Iris pigment epithelial cell (primary cell): ENCODE measurements at places on chromosomes 13 and 19.
A peak's percentile ranks its signal among the peaks of the same experiment; 100 is the strongest.

DNA sequence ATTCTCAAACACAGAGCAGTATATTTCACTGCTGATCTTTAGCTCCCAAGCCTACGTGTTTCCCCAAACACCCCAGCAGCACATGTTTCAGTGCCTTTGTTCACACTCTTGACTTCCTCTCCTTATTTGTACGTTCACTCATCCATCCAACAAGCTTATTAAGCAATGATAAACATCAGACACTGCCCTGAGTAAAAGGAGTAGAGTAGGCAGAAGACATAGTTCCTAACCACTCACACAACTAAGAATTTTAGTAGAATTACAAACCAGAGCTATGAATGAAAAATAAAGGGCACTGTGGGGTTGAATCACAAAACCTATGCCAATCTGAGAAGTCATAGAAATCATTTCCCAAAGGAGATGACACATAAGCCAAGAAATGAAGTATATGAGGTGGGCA lies 213.5 kb downstream of the DIAPH3 start:
- DNase-seq: peak; percentile 75

DNA sequence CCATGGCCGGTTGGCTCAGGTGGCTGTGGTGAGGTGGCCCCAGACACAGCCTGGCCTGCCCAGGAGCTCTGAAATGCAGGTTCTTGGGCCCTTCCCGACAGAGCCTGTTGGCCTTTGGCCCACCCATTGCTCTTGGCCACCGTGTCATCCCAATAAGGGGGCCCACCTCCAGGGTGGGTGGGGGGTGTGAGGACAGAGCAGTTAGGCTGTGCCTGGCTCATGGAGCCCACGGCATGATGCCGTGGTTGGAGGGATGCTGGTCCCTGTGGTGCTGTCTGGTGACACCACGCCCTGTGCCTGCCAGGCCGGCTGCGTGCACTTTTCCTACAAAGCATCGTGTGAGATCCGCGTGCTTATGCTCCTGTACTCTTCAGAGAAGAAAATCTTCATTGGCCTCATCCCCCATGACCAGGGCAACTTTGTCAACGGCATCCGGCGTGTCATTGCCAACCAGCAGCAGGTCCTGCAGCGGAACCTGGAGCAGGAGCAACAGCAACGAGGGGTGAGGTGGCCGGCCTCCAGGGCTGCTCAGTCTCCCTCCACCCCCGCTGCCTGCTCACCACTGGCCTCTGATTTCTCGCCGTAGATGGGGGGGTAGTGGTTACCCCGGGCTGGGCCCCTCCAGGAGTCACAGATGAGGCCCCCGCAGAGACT lies 7.6 kb downstream of the PNKP start:
- DNase-seq: no peak

DNA sequence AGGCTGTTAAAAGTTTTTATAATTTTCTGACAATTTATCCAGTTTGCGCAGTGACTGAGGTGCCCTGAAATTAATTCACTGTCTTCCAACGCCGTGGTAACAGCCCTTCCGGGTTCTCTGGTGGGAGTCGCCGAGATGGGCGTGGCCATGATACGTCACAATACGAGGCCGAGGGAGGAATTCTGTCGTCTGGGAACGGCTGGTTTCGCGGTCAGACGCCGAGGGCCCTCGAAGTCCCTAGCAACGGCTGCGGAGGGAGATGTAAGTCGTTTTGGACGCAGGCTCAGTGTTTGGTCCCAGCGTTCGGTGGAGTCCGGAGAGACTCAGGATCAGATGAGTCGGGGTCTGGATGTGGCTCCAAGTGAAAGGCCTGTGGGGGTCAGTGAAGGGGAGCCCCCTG lies 21.7 kb downstream of the ZNF613 start:
- peak; percentile 68 for DNase-seq

- no peak for DNase-seq
These were observed 6.9 kb upstream of the CDK8 start for GRCh38 chr13:26247011-26247410.

DNA sequence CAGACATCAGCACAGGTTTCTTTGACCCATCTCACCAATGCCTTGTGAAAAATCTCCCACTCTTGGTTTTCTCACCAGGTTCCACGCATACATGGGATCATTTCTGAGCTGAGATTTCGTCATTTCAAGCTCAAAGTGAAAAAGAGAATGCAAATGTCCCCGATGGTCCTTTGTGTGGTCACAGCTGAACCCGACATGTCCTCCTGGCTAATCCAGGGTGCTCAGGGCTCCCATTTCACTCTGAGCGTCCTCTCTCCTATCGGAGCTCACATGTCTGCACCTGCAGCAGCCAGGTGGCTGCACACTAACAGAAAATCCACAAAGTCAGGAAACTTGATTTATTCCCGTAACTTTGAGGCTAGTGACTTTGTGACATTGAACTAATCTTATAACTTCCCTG lies 9.3 kb upstream of the CEACAM3 start:
- no peak for DNase-seq

GRCh38 chr13:80877209-80877943 lies 536.5 kb upstream of the SPRY2 start:
- no peak for DNase-seq

DNA sequence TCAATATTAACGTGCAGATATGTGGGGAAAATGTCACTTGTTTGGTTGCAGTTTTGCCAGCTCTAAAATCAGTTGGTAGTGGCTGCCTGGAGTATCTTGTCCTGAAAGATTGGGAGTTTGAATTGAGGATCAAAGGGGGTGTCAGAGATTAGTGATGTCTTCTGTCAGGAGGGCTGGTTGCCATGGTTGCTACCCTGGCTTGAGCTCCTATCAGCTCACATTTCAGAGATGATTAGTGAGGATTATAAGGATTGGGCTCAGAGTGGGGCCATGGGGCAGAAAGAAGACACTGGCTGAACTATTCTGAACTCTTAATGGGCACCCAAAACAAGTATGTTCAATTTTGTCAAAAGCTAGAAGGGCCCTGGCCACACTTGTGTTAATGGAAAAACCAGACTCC lies 95.5 kb upstream of the RNF113B start:
- no peak for DNase-seq

GRCh38 chr19:41321204-41321599 lies 11.2 kb downstream of the CCDC97 start:
- no peak for DNase-seq

- no peak for DNase-seq
These were observed 301.2 kb downstream of the GPC6 start for GRCh38 chr13:93527748-93528297.

- DNase-seq: no peak
These were observed 23.5 kb downstream of the NKPD1 start for GRCh38 chr19:45137179-45137761.

- no peak for DNase-seq
These were observed 38.2 kb upstream of the GJB6 start for GRCh38 chr13:20270163-20270865.

GRCh38 chr19:39919976-39920375 lies 14.5 kb downstream of the FCGBP start:
- no peak for DNase-seq

GRCh38 chr13:21546372-21546771 lies 57.6 kb downstream of the MICU2 start:
- DNase-seq: peak; percentile 59

GRCh38 chr13:33006638-33007037 lies 9.6 kb upstream of the KL start:
- DNase-seq: no peak

GRCh38 chr13:73111331-73111730 lies 52.5 kb downstream of the KLF5 start:
- DNase-seq: no peak

- no peak for DNase-seq
These were observed 265.3 kb upstream of the STARD13 start for GRCh38 chr13:33550885-33551284.

GRCh38 chr19:40872209-40872608 lies 9.8 kb downstream of the CYP2A7 start:
- DNase-seq: no peak

GRCh38 chr19:5547881-5548280 lies 19.9 kb downstream of the TINCR start:
- peak; percentile 31 for DNase-seq

DNA sequence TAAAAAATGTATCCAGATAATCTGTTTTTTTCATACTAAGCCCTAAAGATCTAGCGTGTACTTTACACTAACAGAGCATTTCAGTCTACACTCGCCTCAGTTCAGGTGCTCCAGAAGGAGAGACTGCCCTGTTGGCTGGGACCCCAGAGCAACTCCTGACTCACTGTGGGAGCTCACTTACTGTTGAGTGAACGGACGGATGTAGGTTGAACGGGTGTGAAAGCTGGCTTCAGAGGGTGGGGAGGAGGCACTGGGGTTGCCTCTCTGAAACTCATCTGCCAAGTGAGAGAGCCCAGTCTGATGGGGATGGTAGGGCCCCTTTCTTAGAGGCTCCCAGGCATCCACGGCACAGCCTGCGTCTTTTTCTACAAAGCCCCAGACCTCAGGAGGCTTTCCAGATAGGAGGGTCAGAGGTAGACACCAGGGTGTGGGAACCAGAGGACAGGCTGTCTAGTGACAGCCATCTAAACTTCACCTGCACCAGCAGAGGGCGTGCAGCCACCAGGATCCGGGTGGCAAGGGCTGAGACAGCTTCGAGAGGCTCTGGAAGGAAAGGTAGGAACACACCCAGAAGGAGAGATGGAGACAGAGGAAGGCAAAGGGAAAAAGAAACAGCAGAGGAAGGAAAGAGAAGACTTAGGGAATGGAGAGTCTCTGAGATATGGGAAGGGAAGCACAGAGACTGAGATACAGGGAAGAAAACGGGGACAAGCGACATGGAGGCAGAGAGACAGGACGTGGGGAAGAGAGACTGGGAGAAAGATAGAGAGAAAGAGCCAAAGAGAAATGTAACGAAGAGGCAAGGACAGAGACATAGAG lies 3.7 kb downstream of the KASH5 start:
- DNase-seq: peak; percentile 62

DNA sequence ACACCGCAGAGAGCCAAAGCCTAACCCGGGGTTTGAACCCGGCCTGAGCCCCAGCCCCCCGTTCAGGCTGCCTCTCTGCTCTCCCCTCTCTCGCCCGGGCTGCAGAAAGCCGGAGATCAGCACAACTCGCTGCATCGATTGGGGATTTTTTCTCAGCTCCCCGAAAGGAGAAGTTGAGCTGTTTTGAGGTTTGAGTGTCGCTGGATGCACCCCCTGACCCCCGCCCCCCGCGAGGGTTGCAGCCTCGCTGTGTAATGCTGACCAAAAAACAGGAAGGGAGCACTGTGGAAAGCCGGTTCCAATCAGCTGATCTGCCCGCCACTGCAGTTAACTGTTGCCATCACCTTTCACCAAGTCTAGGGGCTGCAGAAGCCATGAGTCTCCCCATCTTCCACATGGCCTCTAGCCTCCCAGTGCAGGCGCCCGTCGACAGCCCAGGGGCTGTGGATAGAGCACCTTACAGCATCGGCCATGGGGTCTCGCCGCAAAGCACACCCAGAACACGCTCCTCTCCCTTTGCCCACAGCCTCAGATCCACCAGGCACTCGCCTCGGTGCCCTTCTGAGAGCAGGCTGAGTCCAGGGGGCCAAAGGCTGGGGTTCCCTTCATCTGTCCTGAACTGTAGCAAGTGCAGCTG lies 34.5 kb downstream of the MYO9B start:
- no peak for DNase-seq

DNA sequence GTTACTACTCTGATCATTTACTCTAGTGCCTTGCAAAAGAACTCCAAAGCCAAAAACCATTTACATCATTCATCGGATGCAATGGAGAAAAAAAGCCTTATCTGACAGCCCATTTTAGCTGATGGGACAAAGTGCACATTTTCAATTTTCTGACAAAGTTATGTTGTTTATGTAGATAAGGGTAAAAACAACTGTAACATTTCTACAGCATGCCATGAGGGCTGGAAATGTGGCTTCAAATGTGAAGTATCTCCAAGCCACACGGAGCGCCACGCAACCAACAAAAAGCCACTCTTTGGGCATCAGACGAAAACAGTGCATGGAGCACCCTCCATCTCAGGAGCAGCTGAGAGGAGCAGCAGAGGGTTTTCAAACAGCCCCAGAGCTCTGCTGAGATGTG lies 364.6 kb upstream of the ZNF507 start:
- DNase-seq: no peak

DNA sequence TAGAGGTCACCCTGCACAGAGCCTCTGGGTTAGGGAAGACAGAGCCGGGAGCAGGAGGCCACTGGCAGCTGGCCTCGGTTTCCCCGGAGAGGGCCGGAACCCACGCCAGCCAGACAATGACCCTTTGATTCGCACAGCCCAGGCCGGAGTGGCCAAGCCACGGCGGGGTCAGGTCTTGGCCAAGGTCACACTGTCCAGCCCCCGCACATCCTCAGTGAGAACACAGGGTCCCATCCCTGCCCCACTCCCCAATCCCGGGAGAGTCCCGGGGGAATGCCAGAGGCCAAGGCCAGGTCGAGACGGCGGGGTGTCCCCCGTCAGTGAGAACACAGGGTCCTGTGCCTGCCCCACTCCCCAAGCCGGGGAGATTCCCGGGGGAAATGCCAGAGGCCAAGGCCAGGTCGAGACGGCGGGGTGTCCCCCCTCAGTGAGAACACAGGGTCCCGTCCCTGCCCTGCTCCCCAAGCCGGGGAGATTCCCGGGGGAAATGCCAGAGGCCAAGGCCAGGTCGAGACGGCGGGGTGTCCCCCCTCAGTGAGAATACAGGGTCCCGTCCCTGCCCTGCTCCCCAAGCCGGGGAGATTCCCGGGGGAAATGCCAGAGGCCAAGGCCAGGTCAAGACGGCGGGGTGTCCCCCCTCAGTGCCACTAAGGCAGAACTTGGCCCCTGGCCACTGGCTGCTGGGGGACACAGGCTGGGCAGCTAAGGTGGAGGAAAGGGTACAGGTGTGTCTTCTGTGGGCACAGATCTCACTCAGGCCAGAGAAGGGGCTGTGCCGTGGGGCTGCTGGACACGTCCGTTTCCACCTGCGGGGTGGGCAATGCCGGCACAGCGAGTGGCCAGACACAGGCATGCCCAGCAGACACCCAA lies 1.7 kb upstream of the FSTL3 start:
- DNase-seq: no peak

DNA sequence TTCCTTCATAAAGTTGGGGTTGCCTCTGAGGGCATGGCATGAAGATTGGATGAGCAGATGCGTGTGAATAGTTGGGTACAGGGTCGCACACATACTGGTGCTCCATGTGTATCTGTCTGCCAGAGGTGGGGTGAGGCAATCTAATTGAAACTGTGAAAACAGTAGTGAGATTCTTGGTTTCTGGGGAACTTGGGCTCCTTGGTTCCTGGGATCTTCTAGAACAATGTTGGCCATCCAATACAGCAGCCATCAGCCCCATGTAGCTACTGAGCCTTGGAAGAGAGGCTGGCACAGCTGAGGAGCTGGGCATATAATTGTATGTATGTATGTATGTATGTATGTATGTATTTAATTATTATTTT lies 616 bp downstream of the FCHO1 start:
- DNase-seq: no peak
